ENCODE measurements at places on chromosomes 4 and X. TPM values are rescaled to one million over a fixed set of nuclear protein-coding genes. Genes with fewer than 3 reads are reported as not detected.

- no peak for DNase-seq
Observed at GRCh38 chrX:54178100-54178940, 4.7 kb downstream of the FAM120C start.

DNA sequence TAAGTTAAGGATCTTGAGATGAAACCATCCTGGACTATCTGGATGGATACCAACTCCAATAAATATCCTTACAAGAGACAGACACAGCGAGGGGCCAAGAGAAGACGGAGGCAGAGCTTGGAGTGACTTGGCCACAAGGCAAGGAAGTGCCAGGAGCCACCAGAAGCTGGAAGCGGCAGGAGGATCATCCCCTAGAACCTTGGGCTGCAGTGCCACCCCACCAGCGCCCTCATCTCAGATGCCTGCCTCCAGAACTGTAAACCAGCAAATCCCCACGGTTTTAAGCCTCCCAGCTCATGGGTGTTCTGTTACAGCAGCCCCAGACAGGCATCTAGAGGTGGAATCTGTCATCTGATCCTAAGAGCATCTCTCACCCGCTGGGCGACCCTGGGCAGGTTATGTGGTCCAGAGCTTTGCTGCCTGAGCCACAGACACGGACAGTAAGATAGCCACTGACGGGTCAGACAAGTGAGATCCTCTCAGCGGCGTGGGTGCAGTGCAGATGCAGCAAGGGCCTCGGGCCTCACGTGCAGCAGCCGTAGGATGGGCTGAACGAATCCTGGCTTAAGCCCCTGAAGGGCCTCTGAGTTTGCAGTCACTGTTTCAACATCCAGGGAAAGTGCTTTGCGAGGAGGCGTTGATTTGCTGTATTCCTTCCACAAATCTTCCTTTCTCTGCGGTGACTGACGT lies 25.1 kb upstream of the MXD4 start:
- no peak for DNase-seq

DNA sequence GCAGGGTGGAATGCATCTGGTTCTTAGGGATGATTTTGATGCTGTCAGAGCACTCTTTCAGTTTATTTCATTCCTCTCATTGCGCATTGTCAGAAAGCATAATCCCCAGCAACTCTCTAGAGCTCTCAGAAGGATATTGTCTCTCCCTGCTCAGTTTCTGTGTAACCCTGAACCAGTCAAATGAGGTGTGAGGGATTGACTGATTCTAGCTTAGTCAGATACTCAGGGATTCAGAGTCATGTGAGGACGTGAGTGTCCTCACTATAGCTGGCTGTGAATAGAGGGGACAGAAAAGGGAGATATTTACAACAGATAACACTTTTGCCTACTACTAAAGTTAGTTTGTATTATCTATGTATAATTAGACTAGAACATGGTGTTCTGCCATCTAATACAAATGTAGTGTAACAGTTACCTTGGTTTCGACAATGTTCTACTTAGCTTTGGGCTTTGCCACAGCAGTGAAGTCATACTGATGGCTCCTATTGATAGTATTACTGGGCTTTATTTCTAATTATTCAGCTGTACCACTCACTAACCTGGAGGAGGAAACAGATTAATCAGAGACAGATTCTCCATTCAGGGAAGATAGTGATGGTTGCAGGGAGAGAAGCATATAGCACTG lies 19.5 kb downstream of the AP1AR start:
- no peak for DNase-seq

Gene HTR2C
- 2.1 TPM for polyA plus RNA-seq

GRCh38 chr4:94285666-94286065 lies 57.0 kb downstream of the HPGDS start:
- DNase-seq: no peak

Gene SPP1
- polyA plus RNA-seq: 127 TPM

DNA sequence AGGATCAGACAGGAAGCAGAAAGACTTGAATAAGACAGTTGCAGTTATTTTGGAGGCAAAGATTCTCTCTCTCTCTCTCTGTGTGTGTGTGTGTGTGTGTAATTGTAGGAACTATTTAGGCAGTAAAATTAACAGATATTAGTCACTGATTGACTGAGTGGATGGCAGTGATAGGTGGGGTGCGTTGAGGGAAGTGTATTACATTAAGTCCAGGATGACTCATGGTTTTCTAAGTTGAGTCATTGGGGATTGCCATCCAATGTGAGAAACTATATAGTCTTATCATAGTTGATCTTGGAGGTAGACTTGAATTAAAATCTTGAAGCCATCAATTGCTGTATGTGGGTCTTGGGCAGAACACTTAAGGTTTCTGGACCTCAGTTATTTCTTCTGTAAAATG lies 75.4 kb downstream of the AR start:
- DNase-seq: no peak

Gene CXCL3
- polyA plus RNA-seq: 0.15 TPM

GRCh38 chr4:102578819-102579218 lies 77.7 kb downstream of the NFKB1 start:
- no peak for DNase-seq

- no peak for DNase-seq
Observed at GRCh38 chrX:104193485-104193884, 27.2 kb downstream of the FAM199X start.

DNA sequence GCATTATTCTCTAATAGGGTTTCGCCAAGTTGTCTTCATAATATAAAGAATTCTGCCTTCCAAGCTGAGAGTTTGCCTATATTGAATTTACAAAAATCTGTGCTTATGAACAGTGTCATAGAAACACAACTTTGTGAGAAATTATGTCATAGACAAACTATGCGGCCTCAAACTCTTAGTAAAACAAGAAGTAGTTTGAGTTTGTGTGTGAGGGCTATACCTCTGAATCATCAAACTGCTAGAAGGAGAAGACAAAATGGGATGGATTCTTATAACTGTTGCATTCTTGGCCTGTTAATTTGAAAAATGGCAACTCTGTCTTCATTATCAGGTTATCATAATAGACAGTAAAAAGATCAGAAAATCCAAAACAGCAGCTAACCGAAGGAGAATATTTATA lies 46.1 kb upstream of the NAP1L5 start:
- no peak for DNase-seq

Gene CT47B1
- not detected for polyA plus RNA-seq

GRCh38 chr4:175456131-175456530 lies 355.9 kb downstream of the GPM6A start:
- no peak for DNase-seq

GRCh38 chrX:78658845-78659744 lies at the start of gene RTL3:
RTL3 (minus strand) TSS chrX:78659328; CDS start chrX:78658420, 908 bp downstream.
- no peak for DNase-seq

Gene ARL9
- 0.45 TPM for polyA plus RNA-seq

DNA sequence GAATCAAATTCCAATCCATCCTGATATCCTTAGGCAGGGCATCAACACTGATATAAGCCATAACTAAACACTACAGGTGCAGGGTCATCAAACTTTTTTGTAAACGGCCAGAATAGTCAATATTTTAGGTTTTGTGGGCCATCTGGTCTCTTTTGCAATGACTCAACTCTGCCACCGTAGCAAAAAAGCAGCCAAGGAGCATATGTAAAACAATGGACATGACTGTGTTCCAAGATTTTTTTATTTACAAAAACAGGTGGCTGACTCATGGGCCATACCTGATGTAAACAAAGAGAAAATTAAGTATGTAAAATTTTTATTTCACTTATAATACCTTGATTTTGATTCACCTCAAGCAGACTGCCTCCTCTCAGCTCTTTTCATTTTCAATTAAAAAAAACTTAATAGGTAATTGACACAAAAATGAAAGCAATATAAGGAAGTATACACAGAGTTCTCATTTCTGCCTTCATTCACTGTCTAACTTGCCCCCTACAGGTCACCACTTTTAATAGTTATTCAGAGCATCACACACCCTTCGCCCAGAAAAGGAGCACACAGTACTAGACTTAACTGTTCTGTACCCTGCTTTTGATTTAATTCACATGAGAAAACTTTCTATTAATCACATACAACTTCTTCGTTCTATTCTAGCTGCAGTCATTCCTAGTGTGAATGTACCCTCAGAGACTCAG lies 35.3 kb upstream of the GPM6B start:
- no peak for DNase-seq

- no peak for DNase-seq
Observed at GRCh38 chr4:114310296-114310925, 288.2 kb upstream of the UGT8 start.

Gene DCX
- 3.0 TPM for polyA plus RNA-seq

Gene CCDC110
- 2.7 TPM for polyA plus RNA-seq

Measured in left kidney (tissue), 8 donors.